ENCODE measurements at places on chromosomes 2 and 18.

DNA sequence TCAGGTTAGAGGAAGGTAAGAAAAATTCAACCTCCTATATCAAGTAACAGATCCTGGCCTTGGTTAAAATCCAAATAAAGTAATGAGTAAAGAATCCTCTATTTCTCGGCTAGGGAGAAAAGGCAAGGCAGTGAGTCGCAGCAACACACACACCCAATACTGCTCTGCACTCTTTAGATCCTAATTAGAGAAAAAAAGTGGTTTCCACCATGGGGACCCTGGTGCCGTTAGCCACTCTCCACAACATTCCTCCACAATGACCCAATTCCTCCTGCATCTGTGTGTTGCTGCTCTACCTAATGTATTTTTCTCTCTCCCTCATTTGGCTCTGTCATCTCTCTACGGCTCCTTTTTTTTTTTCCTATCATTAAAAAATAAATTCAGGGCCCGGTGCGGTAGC is 462.7 kb downstream of the METTL4 start:
- DNase-seq: no peak

DNA sequence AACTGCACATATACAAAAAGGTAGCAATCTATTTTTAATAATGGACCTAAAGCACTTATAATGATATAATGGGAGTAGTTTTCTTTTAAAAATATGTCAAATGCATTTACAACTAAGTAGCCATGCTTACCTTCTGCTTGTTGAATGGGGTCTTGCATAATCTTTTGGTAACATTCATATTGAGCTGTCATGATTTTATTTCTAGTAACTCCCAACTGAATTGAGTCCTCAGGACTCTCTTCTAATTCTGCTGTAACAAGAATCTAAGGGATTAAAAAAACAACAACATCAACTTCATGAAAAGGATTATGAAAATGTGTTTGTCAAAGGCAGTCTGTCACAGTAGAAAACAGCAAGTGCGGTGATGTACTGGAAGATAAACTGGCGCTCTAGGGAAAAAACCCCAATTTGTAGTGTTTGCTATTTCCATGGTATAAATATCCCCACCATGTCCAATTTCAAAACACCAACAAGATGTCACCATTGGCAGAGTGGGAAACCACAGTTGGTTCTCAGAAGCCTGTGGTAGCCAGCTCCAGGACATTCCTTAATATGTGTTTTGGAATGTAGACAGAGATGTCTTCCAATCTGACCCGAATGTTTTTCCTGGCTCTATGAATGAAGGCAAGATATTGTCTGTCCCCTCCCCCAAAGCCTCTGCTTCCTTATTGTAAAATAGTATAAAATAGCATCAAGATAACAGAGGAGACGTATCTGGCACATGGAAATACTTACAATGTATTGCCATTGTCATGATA is 64.8 kb downstream of the CALCRL start:
- DNase-seq: no peak

DNA sequence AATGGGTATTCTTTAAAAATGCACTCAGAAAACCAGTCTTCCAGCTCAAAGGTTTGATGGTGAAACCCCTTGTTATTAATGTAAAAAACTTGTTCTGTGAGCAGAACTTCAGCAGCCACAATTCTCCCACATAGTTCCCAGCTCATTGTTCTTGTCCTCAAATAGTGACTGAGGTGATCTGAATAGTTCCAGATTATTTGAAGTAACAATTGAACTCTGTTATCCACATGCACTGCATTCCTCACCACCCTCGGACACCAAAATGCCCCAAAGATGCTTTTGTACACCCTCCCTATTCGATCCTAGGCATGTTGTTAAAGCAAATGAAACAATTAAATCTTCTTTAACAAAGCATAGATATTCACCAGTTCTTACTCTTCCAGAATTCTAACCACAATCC is 2186.8 kb upstream of the CELF4 start:
- DNase-seq: no peak

DNA sequence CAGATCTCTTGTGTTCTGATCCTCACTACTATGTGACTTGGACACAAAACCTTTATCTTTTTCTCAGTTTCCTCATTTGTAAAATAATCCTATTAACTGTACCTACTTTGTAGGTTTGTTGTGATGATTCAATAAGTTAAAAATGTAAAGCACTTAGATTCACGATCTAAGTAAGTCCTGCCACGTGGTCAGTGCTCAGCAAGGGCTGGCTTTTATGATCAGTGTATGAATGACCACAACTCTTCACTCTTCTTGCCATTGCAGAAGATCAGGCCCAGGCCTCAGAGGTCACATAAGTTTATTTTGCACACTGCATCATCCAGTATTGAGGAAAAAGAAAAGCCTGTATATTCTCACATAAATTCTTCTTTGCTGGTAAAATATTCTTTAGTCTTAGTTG is 1192.5 kb upstream of the ACVR2A start:
- no peak for DNase-seq

DNA sequence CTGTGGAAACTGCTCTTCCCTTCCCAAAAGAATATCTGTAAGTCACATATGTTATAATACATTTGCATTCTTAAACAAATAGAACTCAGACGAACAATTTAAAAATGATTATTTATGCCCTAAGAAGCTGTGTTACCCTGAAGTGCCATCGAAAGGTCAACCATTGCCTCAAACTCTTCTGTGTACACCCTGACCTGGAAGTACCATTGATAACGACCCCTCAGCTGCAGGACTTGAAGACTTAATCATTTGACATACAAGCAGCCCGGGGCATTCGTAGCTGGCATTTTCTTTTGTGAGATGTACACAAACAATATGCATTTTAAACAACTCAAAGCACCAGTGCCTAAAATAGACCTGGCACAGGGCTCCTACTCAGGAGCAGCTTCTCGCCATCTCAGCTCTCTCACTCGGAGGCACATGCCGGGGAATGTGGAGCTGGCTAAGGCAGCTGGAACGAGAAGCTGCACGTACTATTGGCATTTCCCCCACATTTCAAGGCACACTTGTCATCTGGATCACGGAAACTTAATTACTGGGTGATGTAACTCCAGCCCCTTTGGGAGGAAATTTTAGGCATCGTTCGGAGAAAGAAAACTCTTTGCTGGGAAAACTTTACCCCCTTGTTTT is 170.0 kb upstream of the GALNT5 start:
- no peak for DNase-seq

DNA sequence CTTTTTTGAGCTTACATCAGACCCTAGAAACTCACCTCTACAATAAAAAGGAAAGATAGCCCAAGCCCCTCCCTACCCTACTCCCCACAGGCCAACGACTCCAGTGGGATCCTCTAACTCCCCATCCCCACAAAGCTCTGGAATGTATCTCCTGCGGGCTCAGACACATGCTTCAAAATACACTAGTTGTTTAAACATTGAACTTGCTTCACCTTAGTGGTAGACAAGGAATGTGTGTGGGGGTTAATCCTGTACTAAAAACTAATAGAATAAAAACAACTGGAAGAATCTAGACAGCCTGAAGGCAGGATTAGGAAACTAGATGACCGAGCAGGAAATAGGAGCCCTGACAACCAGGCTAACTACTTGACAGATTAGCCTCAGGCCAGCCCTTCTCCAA is 211.5 kb downstream of the SUCLG1 start:
- no peak for DNase-seq

GRCh38 chr2:112493048-112493447 is 11.1 kb downstream of the TTL start:
- no peak for DNase-seq

DNA sequence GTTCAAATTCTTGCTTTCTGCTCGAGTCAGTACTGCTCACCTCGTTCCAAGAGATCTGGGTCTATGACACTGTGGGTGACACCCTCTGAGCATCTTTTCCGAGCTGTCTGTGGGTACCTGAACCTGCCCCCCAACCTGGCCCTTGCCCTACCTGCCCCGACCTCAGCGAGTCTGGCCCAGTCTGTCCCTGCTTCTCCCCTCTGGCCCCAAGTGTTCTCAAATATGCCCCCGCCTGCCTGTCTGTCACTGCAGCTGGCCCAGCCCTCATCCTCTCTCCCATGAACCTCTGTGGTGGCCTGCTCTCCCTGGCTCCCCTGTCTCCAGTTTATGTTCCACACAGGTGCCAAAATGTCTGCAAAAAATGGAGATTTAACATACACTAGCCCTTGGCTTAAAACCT is 11.8 kb downstream of the IL1R1 start:
- DNase-seq: no peak

DNA sequence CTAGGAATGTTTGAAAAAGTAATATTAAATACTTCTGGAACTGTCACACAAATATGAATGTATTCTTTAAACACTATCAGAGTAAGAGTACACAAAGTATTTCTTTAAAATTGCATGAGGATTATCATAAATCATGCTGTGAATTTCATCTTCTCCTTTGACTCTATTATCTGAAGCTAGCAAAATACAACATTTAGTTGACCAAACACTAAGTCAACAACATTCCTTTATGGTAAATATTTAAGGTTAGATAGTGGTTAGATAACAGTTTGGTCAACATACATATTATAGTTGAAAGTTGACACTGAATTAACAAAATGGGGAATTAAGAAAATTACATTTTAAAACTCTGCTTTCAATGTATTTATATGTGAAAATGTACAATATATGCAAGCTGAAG is 72.1 kb upstream of the GRB14 start:
- no peak for DNase-seq

DNA sequence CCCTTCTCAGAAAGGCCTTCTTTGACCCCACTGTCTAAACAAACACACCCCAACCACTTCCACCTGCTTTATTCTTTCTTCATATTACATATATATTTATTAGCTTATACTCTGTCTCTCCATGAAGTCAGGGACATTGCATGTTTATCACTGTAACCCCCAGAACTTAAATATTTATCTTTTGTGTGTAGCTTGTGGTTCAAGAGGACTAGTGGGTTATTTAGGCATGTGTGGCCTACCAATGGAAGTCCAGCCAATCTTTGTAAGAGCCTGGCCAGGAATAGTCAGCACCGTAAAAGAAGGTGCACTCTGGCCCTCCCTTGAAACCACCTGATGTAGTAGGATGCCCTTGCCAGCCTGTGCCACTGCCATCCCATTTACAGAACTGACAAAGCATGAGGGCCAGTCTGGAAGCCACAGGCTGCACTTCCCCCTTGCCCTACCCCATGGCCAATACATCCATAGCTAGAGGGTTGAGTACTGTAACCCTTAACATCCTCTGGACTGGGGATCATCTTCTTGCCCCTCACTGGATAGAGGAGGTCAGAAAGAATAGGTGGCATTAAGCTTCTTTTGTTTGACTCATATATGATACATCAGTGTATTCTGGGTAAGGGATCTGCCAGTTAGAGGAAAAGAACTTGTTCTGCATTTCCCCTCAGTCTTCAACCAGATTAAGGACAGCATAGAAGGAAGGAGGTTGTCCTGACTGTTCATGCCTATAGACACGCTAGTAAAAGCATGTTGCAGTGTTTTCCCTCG is 4.9 kb downstream of the NEMP2 start:
- DNase-seq: no peak

- DNase-seq: no peak
Measured at GRCh38 chr2:112251271-112251670, 3.6 kb downstream of the ZC3H8 start.

DNA sequence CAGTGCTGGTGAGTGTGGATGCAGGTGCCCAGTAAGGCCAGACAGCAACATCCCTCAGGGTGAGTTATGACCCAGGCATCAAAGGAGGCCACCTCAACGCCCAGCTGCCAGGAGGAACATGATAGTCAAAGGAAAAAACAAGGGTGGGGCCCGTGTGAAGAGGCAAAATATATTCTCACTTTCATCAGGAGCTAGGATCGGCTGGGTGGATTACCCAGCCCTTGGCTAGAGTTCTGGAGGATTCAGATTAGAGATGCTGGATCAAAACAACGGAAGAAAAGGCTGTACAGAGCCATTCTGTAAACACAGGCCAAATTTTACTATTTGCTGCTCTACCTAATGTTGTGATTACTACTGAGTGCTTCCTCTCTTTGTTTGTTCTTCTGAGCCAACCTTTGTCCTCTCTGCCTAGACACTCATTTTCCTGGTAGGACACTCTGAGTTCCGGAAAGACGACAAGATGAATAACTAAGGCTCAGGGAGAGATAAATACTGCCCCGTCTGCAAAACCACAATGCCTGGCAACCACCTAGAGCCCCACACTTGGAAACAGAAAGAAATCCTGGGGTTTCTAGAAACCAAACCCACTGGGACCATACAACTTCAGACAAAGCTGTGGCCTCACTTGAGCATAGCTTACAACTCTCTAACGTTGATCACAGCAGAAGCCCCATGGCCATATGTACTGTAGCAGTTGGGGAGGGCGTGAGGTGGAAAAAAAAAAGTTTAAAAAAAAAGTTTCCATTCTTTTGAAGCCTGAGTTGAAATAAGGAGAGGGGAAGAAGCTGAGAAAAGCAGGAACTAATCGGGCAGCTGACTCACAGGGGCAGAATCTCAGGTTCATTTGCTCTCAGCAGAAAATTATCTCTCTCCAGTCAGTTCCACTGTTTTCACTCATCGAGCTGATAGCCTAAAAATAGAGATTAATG is 17.8 kb upstream of the PMAIP1 start:
- no peak for DNase-seq

DNA sequence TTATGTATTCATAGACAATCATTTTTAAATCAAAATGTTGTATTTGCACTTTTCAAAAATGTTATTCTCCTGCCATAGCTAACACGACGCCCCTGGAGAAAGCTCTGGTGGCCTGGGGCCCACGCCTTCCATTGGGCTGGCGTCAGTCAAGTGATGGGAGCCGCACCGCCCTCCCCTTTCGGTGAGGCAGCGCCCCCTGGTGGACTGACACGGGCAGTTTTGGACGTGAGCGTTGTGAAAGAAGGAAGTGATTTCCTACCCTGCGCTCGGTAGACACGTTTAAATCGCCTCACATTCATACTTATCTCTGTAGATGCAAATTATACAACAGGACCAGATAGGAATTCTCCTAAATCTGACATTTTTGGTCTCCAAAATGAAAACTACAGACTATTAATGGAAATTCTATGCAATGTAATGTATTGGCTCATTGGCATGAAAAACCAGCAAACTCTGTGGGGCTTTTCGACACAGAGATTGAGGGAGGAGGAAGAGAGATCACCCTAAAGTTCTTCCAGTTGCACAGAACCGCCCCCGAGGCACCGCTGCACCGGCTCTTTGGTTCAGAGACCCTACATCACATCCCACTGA is 326.2 kb upstream of the SOX11 start:
- DNase-seq: no peak

DNA sequence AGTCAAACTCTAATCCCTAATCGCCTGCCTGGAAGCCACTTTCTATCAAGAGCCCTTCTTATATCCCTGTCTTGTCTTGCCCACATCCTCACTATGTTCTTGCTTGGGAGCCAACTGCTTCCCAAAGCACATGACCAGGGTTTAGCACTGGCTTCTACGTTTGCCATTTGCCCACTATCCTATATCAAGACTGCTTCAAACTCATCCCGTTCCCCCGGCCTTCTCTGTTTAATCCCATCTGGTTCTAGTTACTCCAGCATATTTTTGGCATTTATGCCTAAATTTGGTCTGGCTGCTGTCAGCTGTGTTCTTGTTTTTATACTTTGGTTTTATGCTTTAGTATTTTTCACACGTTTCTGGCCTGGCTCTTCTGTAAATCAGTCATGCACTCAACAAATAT is 40.2 kb downstream of the POLR1A start:
- no peak for DNase-seq

GRCh38 chr2:145563741-145564615 is 1044.1 kb upstream of the ZEB2 start:
- no peak for DNase-seq

- DNase-seq: no peak
Measured at GRCh38 chr2:235920216-235920865, 247.8 kb downstream of the GBX2 start.

Measured in stimulated activated CD8-positive, alpha-beta memory T cell treated with anti-CD3 and anti-CD28 coated beads, Interleukin-2, amount 100 ng/mL, for 1 hour (primary cell).